ENCODE measurements at places on chromosomes 13 and 19. TPM values are rescaled to one million over a fixed set of nuclear protein-coding genes. Genes with fewer than 3 reads are reported as not detected.

GRCh38 chr13:27339299-27339698 is 68.7 kb downstream of the RASL11A start:
- DNase-seq: peak; percentile 36

DNA sequence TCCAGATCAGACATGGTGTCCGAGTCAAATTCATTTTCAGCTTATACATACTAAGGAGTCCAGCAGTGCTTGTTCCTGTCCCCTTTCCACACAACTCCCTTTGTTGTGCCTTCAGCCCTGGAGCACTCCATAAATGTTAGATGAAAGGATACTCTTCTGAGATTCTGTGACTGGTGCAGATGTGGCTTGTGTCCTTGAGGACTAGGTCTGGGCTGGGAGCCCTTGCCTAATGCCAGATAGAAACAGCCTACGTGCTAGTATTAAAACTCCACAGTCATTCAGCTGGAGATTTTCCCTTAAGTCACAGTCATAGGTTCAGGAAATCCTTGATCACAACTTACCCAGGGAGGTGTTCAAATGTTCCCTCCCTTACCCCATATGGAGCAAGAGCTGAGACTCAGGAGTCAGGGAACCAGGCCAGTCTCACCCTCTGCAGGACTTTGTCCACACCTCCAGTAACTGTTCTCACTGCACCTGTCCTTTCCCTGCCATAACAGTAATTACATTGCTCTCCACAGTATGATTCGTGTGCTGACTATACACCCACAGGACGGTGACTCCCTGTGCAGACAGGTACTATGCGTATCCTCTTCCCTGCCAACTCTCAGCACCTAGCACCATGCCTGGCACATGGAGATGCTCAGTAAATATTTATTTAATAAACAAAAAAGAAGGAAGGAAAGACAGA is 15.5 kb upstream of the SERPINE3 start:
- no peak for DNase-seq

Gene COL5A3
- 89.1 TPM for total RNA-seq

Gene CAMSAP3
- total RNA-seq: 7.0 TPM

GRCh38 chr13:95192998-95193397 is 108.3 kb downstream of the ABCC4 start:
- no peak for DNase-seq
